H54 (cell line): ENCODE measurements at places on chromosomes 2 and 18.

DNA sequence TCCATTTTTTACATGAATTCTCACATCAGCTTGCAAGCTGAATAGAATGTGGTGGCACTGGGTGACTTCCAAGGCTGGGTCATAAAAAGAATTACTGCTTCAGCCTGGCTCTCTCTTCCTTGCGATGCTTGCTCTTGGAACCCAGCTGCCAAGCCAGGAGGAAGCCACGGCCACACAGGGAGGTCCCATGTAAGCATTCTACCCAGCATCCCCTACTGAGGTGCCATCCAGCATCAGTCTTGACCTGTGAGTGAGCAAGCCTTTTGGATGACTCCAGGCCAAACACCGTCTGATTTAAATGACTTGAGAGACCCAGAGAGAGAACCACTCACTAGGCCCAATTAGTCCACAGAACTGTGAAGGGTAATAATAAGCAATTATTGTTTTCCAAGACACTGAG is 750.3 kb upstream of the RAB6C start:
- no peak for DNase-seq

GRCh38 chr2:215466097-215466909 is 30.4 kb upstream of the FN1 start:
- no peak for DNase-seq

GRCh38 chr18:711657-712400 is 601 bp downstream of the ENOSF1 start:
- peak; percentile 41 for DNase-seq

- no peak for DNase-seq
These were observed 558 bp upstream of the GAREM2 start for GRCh38 chr2:26172189-26172870.

- DNase-seq: no peak
These were observed 76.9 kb upstream of the MAP3K20 start for GRCh38 chr2:172998547-172999272.

- no peak for DNase-seq
These were observed 256.9 kb downstream of the DCC start for GRCh38 chr18:52596748-52597435.

DNA sequence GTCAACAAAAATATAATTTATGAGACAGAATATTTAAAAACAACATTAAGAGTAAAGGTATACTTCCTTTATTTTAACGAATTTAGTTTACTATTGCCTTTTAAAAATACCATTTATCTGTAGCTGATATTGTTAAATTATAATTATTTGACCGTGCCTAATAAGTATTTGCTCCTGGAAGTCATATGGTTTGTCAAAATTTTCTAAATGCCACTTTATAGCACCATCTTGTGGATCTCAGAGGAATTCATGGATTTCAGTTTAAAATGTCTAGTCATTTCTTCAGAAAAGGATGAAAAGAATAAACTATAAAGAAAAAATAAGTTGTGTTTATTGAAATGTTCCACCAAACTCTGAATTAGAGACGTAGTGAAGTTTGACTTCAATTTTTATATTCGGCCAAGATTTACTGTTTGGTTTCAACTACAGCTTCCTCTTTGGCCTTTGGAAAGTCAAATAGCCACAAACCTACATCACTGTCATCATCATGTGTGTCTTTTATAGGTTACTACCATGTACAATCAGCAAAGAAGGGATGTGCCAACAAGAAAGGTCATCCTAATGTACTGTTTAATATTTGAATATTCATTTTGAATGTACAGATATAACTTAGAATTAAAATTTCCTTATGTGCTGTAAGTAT is 10.3 kb upstream of the FTCDNL1 start:
- DNase-seq: no peak

DNA sequence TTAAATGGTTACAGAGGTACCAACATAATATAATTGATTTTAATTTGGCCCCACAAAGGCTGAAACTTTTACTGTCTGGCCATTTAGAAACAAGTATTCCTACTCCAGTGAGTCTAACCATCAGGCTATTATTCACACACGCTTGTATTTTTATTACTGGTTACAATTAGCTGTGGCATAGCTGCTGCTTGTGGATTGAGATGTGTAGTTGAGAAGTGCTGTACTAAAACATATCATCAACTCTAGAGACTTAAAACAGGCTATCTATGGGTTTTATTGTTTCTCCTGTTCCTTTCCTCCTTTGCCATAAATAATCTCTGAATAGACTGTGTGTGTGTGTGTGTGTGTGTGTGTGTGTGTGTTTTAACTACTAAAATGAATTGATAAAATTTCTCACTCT is 530.2 kb downstream of the CCDC85A start:
- DNase-seq: no peak
